ENCODE measurements at places on chromosomes 3 and 15.

- DNase-seq = no peak
These were observed 22.3 kb upstream of the LINGO1 start for GRCh38 chr15:77654975-77655374.

DNA sequence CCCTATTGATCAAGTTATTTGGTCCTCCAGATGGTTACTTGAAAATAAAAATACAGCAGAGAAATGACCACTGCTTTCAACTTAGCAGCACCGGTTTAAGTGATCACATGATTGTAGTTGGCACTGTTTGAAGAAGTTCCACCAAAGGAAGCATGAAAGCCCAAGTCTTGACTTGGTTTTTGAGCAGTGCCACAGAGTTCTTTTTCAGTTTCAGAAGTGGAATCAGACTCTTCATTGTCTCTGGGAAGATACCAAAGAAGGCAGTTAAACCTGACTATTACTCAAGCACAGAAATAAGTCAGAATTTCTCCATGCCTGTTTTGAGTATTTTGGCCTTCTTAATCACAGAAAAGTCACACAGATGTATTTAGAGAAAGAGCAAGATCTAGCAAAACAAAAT, 66.7 kb downstream of the BBX start:
- DNase-seq = no peak

DNA sequence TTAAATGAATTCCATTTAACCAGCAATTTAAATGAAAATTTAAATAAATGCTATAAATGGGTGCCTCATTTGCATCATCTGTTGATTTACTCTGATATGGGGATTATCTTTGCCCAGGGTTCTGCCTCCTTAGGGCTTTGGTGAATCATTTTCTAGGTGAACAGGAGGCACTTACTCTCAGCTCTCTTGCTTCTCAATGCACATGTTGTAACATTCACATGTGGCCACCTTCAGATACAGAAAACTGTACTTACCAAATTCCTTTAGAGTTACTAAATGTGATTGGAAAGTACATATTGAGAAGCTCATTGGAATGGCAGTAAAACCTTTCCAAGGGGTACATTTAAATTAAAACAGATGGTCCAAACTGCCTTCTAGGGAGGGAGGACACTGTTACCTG, 20.8 kb downstream of the GADL1 start:
- no peak for DNase-seq

DNA sequence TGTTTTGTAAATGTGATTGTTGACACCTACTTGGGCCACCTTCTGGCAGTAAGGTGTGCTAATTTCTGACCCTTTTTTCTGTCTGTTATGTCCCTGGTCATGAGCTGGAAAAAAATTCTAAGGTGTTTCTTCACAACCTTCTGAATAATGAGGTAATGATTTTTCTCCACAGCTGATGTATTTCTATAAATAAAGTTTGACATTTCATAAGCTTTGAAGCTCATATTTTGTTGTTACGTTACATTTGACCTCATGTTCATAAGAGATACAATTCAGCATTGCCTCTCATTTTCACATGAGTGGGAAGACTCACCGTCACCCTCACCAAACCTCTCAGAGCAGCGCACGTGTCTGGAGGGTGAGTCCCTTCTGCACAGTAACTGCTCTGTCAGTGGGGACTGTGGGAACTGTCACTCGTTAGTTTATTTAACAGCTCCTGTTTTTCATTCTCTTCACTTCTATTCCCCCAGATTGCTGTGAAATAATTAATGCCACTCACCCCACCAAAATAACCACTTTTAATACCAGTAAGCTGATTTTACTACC, 140.9 kb downstream of the PLCL2 start:
- DNase-seq = peak; percentile 38

DNA sequence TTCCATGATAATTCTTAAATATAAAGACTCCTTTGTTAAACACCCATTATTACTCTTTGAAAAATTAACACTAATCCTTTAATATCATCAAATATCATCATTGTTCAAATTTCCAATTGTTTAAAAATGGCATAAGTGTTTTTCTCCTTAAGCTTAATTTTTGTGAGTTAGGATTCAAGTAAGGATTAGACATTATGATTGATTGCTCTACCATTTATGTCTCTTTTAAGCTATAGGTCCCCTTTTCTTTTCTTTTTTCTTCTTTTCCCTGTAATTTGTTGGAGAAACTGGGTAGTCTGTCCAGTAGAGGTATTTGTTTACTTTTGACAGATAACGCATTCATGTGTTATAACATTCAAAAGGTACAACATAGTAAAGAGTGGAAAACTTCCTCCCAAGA, 9.1 kb downstream of the ABHD2 start:
- DNase-seq = no peak

DNA sequence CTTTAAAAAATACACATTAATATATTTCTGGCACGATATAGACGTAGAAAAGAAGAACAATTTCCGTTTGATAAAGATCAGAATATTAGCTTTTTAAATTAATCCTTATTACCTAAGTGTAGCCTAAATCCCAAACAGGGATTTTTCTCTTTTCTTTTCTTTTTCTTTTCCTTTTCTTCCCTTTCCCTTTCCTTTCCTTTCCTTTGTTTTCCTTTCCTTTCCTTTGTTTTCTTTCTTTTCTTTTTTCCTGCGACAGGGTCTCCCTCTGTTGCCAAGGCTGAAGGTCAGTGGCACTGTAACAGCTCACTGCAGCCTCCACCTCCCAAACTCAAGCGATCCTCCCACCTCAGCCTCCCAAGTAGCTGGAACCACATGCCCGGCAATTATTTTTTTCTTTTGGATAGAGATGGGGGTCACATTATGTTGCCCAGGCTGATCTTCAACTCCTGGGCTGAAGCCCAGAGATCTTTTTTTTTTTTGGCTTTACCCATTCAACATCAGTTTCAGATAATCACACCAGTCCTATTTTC, 1.8 kb upstream of the USF3 start:
- DNase-seq = no peak

- no peak for DNase-seq
These were observed 59.9 kb downstream of the FAM43A start for GRCh38 chr3:194745422-194746184.

All from stimulated activated CD4-positive, alpha-beta T cell treated with anti-CD3 and anti-CD28 coated beads, Interleukin-12 subunit alpha, Interleukin-12 subunit beta, amount 100 ng/mL, for 48 hours (primary cell).